ENCODE measurements at places on chromosomes 2 and 18. TPM values are rescaled to one million over a fixed set of nuclear protein-coding genes. Genes with fewer than 3 reads are reported as not detected.

DNA sequence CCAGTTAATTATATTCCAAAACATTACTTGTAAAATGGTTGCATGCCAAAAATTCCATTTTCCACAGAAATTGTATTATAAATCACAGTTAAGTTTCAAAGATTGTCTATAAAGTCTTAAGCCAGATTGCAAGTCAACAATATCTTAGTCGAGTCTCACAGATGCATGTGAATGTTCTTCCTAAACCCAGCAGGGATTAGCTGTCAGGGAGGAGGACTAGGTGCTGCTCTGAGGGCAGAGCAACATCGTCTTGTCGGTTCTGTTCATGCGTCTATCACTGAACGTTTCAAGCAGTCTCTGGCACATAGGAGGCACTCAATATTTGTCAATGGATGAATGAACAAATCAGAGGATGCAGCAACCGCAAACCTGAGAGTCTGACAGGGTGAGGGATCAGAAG lies 27.0 kb downstream of the EPB41L3 start:
- no peak for DNase-seq
- no peak overlapping the region for H3K4me3 ChIP-seq
- peak overlapping the region; percentile 74 for H3K27ac ChIP-seq
- H3K36me3 ChIP-seq = no peaks in the 10 kb centered on the region
- H3K27me3 ChIP-seq = no peaks in the 10 kb centered on the region

- no peak overlapping the region for H3K27ac ChIP-seq
- no peak for DNase-seq
- no peak overlapping the region for H3K4me3 ChIP-seq
- no peaks in the 10 kb centered on the region for H3K36me3 ChIP-seq
- no peaks in the 10 kb centered on the region for H3K4me1 ChIP-seq
Measured at GRCh38 chr2:236795169-236795860, 225.7 kb downstream of the ACKR3 start.

Gene GPC1
- 145 TPM for total RNA-seq

Gene ITGA6
- total RNA-seq = 9.1 TPM

GRCh38 chr2:228056293-228057097 lies 125.0 kb downstream of the SPHKAP start:
- no peaks in the 10 kb centered on the region for H3K4me1 ChIP-seq
- H3K27me3 ChIP-seq = no peaks in the 10 kb centered on the region
- no peaks in the 10 kb centered on the region for H3K36me3 ChIP-seq
- H3K27ac ChIP-seq = no peak overlapping the region
- DNase-seq = no peak

DNA sequence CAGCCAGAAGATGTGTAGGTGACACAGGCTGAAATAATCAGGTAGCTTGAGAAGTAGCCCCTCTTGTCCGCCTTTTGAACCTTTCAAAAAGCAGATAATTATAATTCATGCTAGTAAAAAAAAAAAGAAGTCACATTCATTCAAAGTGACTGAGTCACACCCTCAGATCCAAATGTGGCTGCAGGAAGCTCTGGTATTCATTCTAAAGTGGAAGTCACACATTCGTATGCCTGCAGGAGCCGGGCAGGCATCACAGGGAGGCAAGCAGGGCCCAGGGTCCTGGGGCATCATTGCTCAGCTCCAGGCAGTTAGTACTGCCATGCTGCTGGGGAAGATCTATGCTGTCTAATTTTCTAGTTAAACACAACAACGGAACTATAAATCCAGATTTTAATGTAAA lies 21.7 kb upstream of the RAB11FIP5 start:
- DNase-seq = no peak
- H3K27ac ChIP-seq = no peak overlapping the region
- H3K27me3 ChIP-seq = no peaks in the 10 kb centered on the region
- H3K36me3 ChIP-seq = no peaks in the 10 kb centered on the region

DNA sequence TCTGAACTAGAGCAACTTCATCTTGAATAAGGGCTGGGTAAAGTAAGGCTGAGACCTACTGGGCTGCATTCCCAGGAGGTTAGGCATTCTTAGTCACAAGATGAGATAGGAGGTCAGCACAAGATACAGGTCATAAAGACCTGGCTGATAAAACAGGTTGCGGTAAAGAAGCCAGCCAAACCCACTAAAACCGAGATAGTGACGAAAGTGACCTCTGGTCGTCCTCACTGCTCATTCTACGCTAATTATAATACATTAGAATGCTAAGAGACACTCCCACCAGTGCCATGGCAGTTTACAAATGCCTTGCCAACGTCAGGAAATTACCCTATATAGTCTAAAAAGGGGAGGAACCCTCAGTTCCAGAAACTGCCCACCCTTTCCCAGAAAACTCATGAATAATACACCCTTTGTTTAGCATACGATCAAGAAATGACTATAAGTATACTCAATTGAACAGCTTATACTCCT lies 109.1 kb downstream of the FIGN start:
- H3K27me3 ChIP-seq = no peaks in the 10 kb centered on the region
- H3K4me3 ChIP-seq = no peak overlapping the region
- no peak overlapping the region for H3K27ac ChIP-seq
- no peak for DNase-seq

Measured in adrenal gland (tissue), 19 donors.